SK-N-SH (cell line): ENCODE measurements at places on chromosomes 12 and 14. TPM values are rescaled to one million over a fixed set of nuclear protein-coding genes. Genes with fewer than 3 reads are reported as not detected.
A peak's percentile ranks its signal among the peaks of the same experiment; 100 is the strongest.

GRCh38 chr14:99401621-99402284, 78.9 kb downstream of the SETD3 start:
- no peak for DNase-seq
- no peaks in the 10 kb centered on the region for H3K4me1 ChIP-seq
- H3K27me3 ChIP-seq, result no peaks in the 10 kb centered on the region
- H3K27ac ChIP-seq, result no peak overlapping the region
- peaks cover 57% of the 10 kb centered on the region for H3K36me3 ChIP-seq

- no peaks in the 10 kb centered on the region for H3K4me1 ChIP-seq
- no peaks in the 10 kb centered on the region for H3K36me3 ChIP-seq
- H3K27me3 ChIP-seq, result no peaks in the 10 kb centered on the region
- no peak for DNase-seq
- H3K4me3 ChIP-seq, result no peak overlapping the region
Observed at GRCh38 chr14:86604561-86604960, 1074.6 kb downstream of the FLRT2 start.

GRCh38 chr14:85333313-85333712, 196.6 kb upstream of the FLRT2 start:
- no peaks in the 10 kb centered on the region for H3K27me3 ChIP-seq
- H3K4me3 ChIP-seq, result no peak overlapping the region
- H3K36me3 ChIP-seq, result no peaks in the 10 kb centered on the region
- no peak overlapping the region for H3K27ac ChIP-seq
- H3K4me1 ChIP-seq, result no peaks in the 10 kb centered on the region; the same call in 1 of the 2 replicates

DNA sequence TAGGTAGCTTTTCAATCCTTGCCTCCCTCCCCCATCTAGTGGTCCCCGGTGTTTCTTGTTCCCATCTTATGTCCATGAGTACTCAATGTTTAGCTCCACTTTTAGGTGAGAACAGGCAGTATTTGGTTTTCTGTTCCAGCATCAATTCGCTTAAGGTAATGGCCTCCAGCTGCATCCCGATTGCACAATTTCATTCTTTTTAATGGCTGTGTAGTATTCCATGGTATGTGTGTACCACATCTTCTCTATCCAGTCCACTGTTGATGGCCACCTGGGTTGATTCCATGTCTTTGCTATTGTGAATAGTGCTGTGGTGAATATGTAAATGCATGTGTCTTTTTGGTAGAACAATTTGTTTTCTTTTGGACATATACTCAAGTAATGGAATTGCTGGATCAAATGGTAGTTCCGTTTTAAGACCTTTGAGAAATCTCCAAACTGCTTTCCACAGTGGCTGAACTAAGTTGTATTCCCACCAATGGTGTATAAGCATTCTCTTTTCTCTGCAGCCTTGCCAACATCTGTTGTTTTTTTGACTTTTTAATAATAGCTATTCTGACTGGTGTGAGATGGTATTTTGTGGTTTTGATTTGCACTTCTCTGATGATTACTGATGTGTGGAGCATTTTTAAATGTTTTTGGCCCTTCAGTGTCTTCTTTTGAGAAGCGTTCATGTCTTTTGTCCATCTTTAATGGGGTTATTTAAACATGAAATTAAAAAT, 34.2 kb upstream of the ASPG start:
- no peak for DNase-seq
- H3K36me3 ChIP-seq, result no peaks in the 10 kb centered on the region
- no peak overlapping the region for H3K4me3 ChIP-seq
- H3K27ac ChIP-seq, result no peak overlapping the region
- no peaks in the 10 kb centered on the region for H3K4me1 ChIP-seq
- H3K27me3 ChIP-seq, result no peaks in the 10 kb centered on the region; the same call in 1 of the 2 replicates

DNA sequence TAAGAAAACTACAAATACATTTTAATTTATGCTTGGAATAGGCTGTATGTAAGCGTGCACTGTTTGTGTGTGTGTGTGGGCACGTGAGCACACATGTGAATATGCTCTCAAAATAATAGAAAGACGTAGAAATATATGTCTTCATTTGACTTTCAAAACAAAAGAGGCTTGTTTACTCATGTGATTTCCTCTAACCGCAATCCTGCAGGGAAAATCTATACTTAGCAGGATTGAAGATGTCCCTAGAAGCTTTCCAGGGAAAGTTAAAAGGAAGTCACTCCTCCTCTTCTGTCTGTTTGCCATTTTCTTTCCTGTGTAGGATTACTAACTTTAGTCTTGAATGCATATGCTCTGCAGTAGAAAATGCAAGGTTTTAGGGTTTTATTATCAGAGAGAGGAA, 404.7 kb downstream of the MDGA2 start:
- H3K27me3 ChIP-seq, result no peaks in the 10 kb centered on the region
- no peak for DNase-seq
- H3K4me3 ChIP-seq, result no peak overlapping the region
- H3K27ac ChIP-seq, result no peak overlapping the region
- H3K4me1 ChIP-seq, result no peaks in the 10 kb centered on the region
- no peaks in the 10 kb centered on the region for H3K36me3 ChIP-seq

DNA sequence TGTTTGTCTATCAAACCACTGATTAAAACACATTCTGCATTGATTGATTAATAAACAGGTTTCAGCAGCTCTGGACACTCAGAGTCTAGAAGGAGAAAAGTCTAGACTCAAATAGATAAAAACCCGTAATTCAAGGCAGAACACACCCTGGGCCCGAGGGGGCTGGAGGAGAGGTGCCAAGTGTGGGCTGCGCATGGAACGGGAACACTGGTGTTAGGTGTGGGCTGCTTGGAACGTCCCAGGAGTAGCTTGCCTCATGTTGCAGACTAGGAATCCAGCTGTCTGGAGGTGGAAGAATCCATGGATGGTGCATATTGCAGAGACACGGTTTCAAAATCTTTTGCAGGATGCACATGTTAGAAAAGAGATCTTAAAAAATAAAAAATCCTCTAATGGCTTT, 223.0 kb downstream of the APAF1 start:
- DNase-seq, result no peak
- H3K36me3 ChIP-seq, result no peaks in the 10 kb centered on the region
- no peak overlapping the region for H3K27ac ChIP-seq
- H3K4me3 ChIP-seq, result no peak overlapping the region

DNA sequence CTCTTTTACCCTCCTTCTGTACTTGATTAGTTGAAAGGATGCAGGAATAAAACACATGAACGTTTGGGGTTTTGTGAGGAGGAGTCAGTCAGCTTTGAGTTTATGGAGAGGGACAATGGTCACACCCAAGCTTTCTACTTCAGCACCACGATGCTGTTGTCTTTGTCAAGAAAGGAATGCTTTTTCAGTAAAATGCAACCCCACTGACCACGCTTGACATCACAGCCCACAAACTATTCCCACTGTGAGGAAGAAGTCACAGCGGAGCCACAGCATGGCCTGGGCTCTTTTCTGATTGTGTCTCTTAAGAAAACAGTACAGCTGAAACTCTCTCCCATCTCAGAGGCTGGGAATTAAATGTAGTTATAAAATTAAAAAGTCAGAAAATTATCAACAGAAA, 135.2 kb downstream of the APAF1 start:
- no peak overlapping the region for H3K27ac ChIP-seq
- H3K27me3 ChIP-seq, result 0 out of 2 replicates have a peak, but pooled peaks cover 7% of the 10 kb centered on the region
- DNase-seq, result no peak

DNA sequence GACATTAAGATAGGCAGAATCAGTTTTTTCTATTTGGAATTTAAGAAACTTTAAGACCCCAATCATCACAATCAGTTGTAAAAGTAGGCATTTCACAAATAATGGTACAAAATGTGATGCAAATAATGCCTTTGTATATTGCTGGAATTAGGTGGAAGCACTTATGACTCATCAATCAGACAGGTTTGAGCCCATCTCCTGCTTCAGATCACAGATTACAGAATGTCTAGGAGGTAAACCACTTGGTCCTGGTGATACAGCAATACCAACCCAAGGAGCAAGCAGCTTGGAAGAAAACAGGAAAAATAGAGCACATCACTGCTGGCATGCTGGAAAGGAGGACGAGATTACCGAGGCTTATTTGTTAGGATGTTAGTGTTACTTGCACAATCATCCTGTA, 57.6 kb downstream of the C12orf56 start:
- no peaks in the 10 kb centered on the region; the same call in 1 of the 2 replicates for H3K27me3 ChIP-seq
- no peaks in the 10 kb centered on the region for H3K4me1 ChIP-seq
- no peaks in the 10 kb centered on the region for H3K36me3 ChIP-seq
- no peak overlapping the region for H3K4me3 ChIP-seq
- no peak for DNase-seq

GRCh38 chr12:132444283-132444682, 45.7 kb upstream of the FBRSL1 start:
- DNase-seq, result no peak
- H3K4me1 ChIP-seq, result no peaks in the 10 kb centered on the region
- no peak overlapping the region for H3K27ac ChIP-seq
- no peaks in the 10 kb centered on the region for H3K36me3 ChIP-seq
- H3K4me3 ChIP-seq, result no peak overlapping the region

GRCh38 chr12:132500142-132500855, 10.3 kb downstream of the FBRSL1 start:
- DNase-seq, result no peak
- no peaks in the 10 kb centered on the region for H3K4me1 ChIP-seq
- H3K27me3 ChIP-seq, result no peaks in the 10 kb centered on the region
- no peaks in the 10 kb centered on the region for H3K36me3 ChIP-seq

GRCh38 chr14:67514203-67514607, 18.9 kb upstream of the PLEKHH1 start:
- peaks cover 15% of the 10 kb centered on the region; the same call in 1 of the 2 replicates for H3K27me3 ChIP-seq
- H3K27ac ChIP-seq, result no peak overlapping the region
- no peaks in the 10 kb centered on the region for H3K36me3 ChIP-seq
- H3K4me3 ChIP-seq, result peak overlapping the region; percentile 74
- H3K4me1 ChIP-seq, result peaks cover 18% of the 10 kb centered on the region; the same call in 1 of the 2 replicates

GRCh38 chr12:38515912-38516311, 199.3 kb downstream of the ALG10B start:
- no peak overlapping the region for H3K27ac ChIP-seq
- H3K4me3 ChIP-seq, result no peak overlapping the region
- H3K4me1 ChIP-seq, result no peaks in the 10 kb centered on the region
- no peaks in the 10 kb centered on the region for H3K36me3 ChIP-seq
- H3K27me3 ChIP-seq, result no peaks in the 10 kb centered on the region
- no peak for DNase-seq

- H3K4me1 ChIP-seq, result peaks cover 4% of the 10 kb centered on the region; the same call in 1 of the 2 replicates
- no peak overlapping the region for H3K27ac ChIP-seq
- no peaks in the 10 kb centered on the region for H3K27me3 ChIP-seq
- H3K36me3 ChIP-seq, result no peaks in the 10 kb centered on the region
- no peak for DNase-seq
Observed at GRCh38 chr12:41917938-41918341, 226.7 kb downstream of the GXYLT1 start.

DNA sequence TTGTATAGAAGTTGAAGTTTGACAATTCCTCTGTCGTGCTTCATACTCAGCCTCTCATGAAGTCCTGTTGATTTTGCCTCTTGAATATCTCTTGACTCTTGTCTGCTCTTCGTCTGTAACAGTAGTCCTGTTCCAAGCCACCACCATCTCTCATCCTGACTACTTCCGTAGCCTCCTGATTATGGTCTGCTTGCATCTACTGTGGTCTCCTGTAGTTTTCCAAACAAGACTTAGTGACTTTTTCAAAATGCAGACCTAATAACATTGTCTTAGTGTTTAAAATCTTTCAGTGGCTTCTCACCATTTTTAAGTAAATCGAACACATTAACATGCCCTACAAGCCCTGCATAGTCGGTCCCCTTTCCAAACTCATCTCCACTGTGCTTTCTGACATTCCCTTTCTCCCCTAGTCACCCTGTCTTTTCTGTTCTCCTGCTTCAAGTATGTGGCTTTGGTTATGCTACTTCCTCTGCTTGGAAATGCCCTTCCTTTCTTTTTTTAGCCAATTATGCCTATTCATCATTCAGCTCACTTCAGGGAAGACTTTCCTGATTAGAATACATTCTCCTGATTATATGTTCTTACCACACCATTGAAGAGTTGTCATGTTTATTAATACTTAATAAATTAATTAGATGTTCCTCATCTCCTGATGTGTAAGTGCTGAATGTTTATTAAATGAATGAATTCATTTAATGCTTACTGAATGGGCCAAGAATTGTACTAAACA, 2.0 kb downstream of the SCYL2 start:
- H3K4me1 ChIP-seq, result peaks cover 13% of the 10 kb centered on the region
- no peak for DNase-seq
- H3K4me3 ChIP-seq, result peak overlapping the region; percentile 79
- peak overlapping the region; percentile 93; the same call in 1 of the 2 replicates for H3K27ac ChIP-seq
- H3K36me3 ChIP-seq, result 0 out of 2 replicates have a peak, but pooled peaks cover 2% of the 10 kb centered on the region

- peaks cover 10% of the 10 kb centered on the region; the same call in 1 of the 2 replicates for H3K4me1 ChIP-seq
- no peak for DNase-seq
- no peaks in the 10 kb centered on the region for H3K27me3 ChIP-seq
- H3K4me3 ChIP-seq, result no peak overlapping the region
Observed at GRCh38 chr14:95225251-95225887, 68.0 kb upstream of the DICER1 start.

GRCh38 chr14:51933191-51933590, 56.2 kb upstream of the RTRAF start:
- no peak for DNase-seq
- peaks cover 20% of the 10 kb centered on the region; the same call in 1 of the 2 replicates for H3K4me1 ChIP-seq
- H3K27me3 ChIP-seq, result no peaks in the 10 kb centered on the region
- no peak overlapping the region for H3K27ac ChIP-seq
- no peak overlapping the region for H3K4me3 ChIP-seq

GRCh38 chr12:10361084-10361483, 28.8 kb downstream of the KLRK1 start:
- H3K27ac ChIP-seq, result no peak overlapping the region
- DNase-seq, result no peak
- no peak overlapping the region for H3K4me3 ChIP-seq
- no peaks in the 10 kb centered on the region for H3K36me3 ChIP-seq
- H3K4me1 ChIP-seq, result no peaks in the 10 kb centered on the region
- H3K27me3 ChIP-seq, result no peaks in the 10 kb centered on the region

- H3K27ac ChIP-seq, result no peak overlapping the region
- H3K4me3 ChIP-seq, result no peak overlapping the region
- no peak for DNase-seq
- H3K27me3 ChIP-seq, result no peaks in the 10 kb centered on the region
- no peaks in the 10 kb centered on the region for H3K36me3 ChIP-seq
Observed at GRCh38 chr12:64383675-64384074, 6.9 kb downstream of the C12orf56 start.

DNA sequence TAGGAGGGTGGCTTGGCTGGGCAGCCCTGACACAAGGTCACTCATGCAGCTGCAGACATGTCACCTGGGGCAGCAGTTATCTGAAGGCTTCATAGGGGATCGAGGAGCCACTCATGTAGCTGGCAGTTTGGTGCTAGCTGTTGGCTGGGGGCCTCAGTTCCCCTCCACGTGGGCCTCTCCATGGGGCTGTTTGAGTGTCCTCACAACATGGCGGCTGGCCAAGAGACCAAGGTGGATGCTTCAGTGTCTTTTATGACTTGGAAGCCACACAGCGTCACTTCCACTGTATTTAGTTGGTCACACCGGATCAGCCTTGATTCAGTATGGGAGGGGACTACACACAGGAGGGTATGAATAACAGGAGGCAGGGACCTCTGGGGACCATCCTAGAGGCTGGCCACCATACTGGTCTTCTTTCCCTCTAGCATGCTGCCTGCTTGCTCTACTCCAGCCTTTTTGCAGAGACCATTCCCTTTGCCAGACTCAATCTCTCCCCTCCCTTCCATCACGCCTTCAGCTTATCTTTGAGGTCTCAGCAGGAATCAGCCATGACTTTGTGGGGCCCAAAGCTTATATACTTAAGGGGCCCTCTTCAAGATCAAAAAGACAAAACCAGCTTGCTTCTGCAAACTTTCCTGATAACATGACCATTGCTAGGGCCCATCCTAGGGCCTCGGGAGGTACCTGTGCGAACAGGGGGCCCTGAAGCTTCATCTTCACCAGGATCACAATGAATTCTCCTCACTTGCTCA, 53.4 kb downstream of the RPH3A start:
- no peak overlapping the region for H3K27ac ChIP-seq
- peaks cover 24% of the 10 kb centered on the region; the same call in 1 of the 2 replicates for H3K4me1 ChIP-seq
- peaks cover 5% of the 10 kb centered on the region; the same call in 1 of the 2 replicates for H3K27me3 ChIP-seq
- H3K36me3 ChIP-seq, result no peaks in the 10 kb centered on the region
- H3K4me3 ChIP-seq, result no peak overlapping the region
- DNase-seq, result no peak

Gene HCAR2
- not detected in 2 replicates for polyA plus RNA-seq

Gene ZNF268
- 5.2 and 5.5 TPM in 2 replicates for polyA plus RNA-seq

Gene BRMS1L
- polyA plus RNA-seq, result 7.1 and 9.1 TPM in 2 replicates

Gene ZFP36L1
- polyA plus RNA-seq, result 8.8 and 16.5 TPM in 2 replicates

Gene CLEC1B
- polyA plus RNA-seq, result not detected in 2 replicates
